Memory B cell (primary cell): ENCODE measurements at places on chromosomes 13 and 19.

DNA sequence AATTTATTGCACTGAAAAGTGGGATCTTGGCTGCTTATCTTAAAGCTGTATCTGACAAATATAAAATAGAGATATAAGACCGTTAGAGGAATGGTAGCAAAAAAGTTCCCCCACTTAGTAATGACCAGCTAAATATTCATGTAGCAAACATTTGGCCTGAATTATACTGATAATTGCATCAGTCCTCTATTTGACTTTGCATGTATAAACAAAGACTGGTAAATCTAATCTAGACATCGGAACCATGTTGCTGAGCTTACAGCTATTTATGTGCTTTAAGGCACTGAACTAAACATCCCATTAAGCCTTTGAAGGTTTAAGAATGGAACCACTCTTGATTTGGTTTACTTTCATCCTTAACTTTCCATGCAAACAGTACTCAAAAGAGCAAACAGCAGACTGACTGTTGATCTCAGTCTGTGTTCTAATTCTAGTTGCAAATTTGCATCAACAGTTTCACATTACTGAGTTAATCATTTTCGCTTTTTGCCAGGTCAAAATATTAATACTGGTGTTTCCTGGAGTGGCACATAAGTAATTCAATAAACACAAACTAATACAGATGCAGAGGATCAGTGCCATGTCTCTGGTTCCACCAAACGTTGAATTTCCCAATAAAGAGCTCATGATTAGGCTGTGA lies 203.5 kb upstream of the HTR2A start:
- no peak for DNase-seq

GRCh38 chr13:100658363-100658762 lies 16.2 kb downstream of the TMTC4 start:
- DNase-seq = no peak

DNA sequence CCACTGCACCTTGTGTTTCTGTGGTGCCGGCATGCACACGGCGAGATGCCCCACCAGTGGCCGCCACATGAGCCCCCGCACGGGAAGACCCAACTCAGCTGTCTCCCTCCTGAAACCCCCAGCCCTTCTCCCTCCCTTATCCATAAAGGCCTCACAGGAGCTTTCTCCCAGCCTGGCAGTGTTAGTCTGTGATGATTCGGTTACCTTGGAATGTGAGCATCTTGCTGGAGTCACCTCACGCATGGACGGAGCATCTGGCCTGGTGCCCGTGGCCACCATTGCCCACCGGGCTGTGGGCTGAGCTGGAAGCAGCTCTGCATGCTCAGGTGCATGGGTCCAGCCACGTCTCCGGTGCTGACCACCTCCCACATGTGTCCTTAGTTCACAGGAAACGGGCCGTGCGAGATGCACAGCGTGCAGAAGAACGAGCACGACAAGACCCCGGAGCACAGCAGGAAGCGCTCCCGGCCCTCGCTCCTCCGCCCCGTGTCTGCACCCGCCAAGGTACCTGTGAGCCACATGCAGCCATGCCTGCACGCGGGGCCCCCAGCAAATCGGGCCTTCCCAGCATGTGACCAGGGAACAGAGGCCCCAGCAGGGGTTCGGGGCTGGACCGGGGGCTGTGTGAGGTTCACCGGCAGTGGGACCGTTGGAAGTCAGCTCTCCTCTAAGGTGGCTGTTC lies 22.0 kb downstream of the SIN3B start:
- no peak for DNase-seq

GRCh38 chr19:56193981-56194640 lies 3.5 kb downstream of the ZSCAN5B start:
- DNase-seq = no peak

- DNase-seq = no peak
Measured at GRCh38 chr19:12521996-12522395, 29.3 kb downstream of the ZNF564 start.

GRCh38 chr19:40379446-40380198 lies 10.4 kb downstream of the HIPK4 start:
- DNase-seq = no peak

- no peak for DNase-seq
Measured at GRCh38 chr13:77784515-77784914, 87.0 kb downstream of the SLAIN1 start.

- DNase-seq = no peak
Measured at GRCh38 chr13:106145997-106146864, 389.2 kb downstream of the EFNB2 start.

DNA sequence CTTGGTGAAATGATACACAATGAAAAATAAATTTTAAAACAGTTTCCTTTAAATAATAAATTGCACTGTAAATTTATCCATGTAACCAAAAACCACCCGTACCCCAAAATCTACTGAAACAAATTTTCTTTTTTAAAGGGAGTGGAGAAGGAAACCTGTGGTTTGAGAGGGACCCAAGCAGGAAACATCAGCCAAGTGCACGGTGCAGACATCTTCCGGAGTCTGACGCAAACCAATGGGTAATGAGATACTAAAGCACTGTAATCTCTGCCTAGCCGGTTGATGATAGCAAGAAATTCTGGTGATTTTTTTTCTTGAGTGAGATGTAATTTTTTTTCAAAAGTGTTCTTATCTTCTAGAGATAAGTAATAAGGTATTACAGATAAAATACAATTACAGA lies 115.4 kb downstream of the ABCC4 start:
- DNase-seq = no peak
